ENCODE measurements at places on chromosomes 6 and 20. TPM values are rescaled to one million over a fixed set of nuclear protein-coding genes. Genes with fewer than 3 reads are reported as not detected.

DNA sequence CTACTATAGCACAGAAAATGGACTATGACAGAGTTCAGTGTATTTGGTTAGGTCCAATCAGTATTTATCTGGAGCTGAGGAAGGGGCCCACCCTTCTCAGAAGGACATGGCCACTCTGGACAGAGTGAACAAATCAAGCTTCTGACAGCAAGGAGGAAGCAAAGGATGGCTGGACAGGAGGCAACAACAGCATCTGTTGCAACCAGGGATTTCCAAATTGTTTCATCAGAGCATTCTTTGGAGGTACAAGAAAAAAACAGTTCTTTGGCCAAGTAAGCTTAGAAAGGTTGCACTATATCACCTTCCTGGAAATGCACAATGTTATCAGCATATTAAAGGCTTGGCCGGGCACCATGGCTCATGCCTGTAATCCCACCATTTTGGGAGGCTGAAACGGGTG, 118.7 kb upstream of the SLC22A16 start:
- no peak for DNase-seq

UST gene
- 13.6 TPM for total RNA-seq

DNA sequence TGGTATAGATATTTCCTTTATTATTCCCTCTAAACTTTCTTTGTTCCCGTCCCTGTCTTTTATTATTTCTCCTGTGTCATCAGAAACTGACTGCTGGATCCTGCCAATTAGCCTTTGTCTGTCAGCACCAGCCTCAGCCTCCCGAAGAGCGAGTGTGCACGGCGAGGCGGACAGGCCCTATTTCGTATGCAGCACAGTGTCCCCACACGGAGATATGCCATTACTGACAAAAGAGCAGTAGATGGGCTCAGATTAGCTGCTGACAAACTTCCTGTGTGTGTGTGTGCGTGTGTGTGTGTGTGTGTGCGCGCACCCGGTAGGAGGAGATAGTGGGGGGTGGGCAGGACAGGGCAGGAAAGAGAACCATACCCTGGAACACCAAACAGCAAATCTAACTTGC, 99.5 kb upstream of the ZFP64 start:
- no peak for DNase-seq

THEMIS gene
- 0.31 TPM for total RNA-seq

- no peak for DNase-seq
Observed at GRCh38 chr6:138824482-138825144, 28.7 kb downstream of the ECT2L start.

- no peak for DNase-seq
Observed at GRCh38 chr6:24692848-24693592, 25.9 kb downstream of the C6orf62 start.
